ENCODE measurements at places on chromosomes 12 and 14.

GRCh38 chr14:91060351-91061055 lies at the start of gene RPS6KA5:
TSS of gene RPS6KA5 (minus strand) at chr14:91060641. CDS start at chr14:91060434, 207 bp downstream.
- DNase-seq = peak; percentile 99

GRCh38 chr14:87894920-87895319 lies 98.1 kb downstream of the GALC start:
- DNase-seq = no peak

DNA sequence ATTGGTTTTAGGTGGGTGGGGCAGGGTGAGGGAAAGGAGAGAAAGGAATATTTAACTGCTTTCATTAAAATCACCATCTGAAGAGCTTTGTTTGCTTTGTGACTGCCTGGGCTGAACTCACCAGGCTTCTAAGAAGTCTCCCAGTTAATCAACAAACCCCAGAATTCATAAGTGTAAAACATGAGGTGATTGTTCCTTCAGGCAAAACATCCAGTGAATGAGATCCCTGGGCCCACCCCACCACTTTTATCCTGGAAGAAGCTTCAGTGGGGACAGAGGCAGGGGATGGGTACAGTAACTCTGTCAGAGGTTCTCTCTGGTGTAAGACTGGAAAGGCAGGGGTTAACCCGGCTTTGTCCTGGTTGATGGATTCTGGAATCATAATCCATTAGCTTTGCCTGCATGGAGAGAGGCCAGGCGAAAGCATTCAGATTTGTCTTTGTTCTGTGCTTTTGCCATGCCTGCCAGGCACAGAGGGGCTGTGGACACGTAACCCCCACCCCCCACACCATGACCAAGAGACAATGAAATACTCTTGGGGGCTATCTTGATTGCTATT lies 16.7 kb downstream of the PDE1B start:
- no peak for DNase-seq

- DNase-seq = no peak
Observed at GRCh38 chr14:78074561-78074960, 95.6 kb upstream of the NRXN3 start.

DNA sequence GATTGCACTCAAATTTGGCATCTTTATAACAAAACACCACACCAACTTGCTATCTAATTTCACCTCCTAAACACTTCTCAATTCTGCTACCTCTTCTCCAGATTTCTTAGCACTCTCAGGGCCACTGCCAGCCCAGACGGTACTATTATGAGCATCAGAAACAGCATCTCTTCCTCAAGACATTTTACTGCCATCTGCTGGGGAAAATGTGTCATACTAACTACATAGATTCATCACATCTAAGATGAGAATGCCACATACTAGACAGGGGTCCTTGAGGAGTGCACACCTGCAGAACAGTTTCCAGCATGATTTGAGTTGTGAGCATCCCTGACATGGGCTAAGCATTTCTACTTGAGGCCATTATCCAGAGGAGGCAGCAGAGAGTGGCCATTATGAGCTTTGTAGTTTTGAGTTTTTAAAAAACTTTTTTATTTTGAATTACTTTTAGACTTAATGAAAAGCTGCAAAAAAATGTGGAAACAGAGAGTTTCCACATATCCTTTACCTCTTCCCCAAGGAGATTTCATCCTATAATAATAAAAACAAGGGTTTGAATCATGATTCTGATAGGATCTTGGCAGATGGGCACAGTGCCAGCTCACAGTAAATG lies 15.1 kb upstream of the GRIP1 start:
- DNase-seq = no peak

DNA sequence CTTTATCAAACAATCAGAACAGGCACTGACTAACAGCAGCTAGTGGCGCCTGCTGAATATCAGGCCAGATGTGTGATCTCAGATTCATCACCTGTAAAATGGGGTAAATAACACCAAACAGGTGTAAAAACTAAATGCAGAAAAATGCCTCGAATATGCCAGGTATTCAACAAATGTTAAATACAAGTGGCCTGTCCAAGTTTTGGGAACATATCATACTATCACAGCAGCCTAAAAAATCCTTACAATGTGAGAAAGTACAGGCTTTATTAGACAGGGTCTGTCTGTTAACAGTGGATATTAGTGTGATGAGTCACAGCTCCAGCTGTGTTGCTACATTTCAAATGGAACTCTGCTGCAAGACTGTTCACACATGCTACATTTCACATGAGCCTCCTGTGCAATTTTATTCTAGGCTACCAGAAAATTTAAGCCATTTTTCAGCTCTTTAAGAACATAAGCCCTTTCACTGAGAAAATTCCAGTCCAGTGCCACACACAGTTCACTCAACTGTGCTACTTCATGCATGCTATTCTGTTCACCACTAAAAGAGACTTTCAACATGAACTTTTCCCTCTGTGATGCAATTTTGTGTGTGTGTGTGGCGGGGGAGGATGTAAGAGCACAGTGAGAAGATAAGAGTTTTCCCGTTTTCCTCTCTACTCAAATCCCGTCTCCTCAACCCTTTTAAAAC lies 56.7 kb downstream of the MSRB3 start:
- no peak for DNase-seq

DNA sequence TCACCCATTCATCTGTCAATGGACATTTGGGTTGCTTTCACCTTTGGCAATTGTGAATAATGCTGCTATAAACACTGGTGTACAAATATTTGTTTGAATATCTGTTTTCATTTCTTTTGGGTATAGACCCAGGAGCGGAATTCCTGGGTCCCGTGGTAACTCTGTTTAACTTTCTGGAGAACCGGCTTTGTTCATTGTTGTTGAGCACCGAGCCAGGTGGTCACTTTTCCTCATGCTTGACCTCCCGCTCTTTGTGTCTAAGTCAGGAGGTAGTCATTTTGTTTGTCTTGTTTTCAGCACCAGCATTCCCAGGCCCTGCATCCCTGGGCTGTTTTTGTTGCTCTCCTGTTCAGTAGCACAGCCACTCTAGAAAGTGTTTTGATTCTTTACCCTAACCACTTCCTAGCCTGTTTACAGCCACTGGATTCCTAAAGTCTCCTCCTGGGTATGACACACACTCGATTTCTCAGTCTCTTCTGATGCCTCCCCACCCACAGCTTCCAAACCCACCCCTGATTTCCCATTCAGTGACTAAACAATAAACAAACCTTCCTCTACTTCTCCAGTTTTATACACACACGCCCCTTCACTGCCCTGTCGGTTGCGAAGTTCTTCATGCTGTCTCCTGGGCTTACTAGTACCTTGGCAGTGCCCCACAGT lies 37.9 kb downstream of the B4GALNT3 start:
- no peak for DNase-seq

DNA sequence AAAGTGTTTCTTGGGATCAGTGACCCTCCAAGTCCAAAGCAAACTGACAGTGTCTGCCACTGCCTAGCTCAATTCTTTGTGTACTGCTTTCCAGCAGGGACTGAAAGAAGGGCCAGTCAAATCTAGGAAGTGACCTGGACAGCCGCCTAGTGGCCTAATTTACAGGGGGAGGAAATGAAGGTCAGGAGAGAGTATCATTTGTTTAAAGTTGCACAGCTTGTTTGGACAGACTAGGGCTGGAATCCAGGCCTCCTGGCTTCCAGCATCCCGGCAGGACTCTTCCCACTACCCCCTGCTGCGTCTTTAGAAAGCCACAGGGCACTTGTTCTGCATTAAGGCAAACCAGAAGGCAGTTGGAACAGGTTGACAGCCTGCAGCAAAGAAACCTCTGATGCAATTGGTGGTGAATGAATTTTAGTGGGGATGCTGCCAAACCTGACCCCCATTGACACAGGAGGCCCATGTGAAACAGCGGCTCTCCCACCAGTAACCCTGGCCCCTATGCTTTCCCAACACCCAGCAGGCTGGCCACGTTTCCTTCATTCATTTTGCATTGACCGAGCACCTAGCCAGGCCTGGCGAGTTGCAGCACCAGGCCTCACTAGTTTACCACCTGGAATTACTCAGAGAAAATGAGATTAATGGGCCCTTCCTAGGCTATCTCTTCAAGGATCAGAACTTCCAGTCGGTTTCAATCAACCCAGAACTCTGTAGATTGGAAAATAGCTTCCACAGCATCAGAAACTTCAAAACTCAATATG lies 28.2 kb downstream of the GALNT16 start:
- no peak for DNase-seq

DNA sequence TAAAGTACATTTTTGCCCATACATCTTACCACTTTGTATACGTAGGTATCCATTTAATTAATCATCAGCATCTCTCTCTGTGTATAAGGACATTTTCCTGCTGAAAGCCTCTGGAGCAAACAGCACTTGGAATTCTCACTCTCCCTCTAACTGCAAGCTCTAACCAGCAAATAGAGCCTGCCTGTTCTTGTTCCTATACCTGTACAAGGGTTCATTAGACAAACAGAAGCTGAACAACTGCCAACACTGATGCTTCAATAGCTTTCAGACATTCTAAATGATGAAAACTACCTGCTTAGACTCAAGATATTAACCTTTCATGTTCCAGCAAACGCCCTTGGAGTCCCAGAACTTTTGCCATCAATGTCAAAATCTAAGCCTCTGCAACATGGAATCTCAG lies 98.0 kb downstream of the KCNH5 start:
- no peak for DNase-seq

GRCh38 chr12:47769234-47770085 lies 3.6 kb upstream of the SLC48A1 start:
- DNase-seq = no peak

GRCh38 chr14:66115740-66116502 lies 370.2 kb upstream of the CCDC196 start:
- DNase-seq = no peak
